Stimulated activated CD4-positive, alpha-beta T cell treated with anti-CD3 and anti-CD28 coated beads, Interleukin-4, amount 100 ng/mL, for 1 hour (primary cell): ENCODE measurements at places on chromosomes 12 and 14.

DNA sequence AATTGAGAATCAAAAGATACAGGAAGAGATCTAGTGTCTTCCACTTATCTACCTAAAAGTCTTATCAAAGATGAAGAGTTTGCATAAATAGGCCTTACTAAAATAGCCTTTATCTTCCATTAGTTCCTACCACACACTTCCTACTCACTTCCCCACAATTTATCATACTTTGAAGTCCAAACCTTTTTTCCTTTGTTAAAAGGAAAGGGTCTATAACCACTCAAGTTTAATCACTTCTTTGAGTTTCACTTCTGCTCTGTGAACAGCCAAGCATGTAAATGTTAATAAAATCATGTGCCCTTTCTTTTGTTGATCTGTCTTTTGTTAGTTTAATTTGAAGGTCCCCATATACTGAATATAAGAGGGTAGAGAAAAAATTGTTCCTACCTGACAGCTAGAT, 114.5 kb downstream of the PHLDA1 start:
- DNase-seq: no peak

GRCh38 chr14:100236881-100237280, 2.1 kb upstream of the YY1 start:
- DNase-seq: no peak

DNA sequence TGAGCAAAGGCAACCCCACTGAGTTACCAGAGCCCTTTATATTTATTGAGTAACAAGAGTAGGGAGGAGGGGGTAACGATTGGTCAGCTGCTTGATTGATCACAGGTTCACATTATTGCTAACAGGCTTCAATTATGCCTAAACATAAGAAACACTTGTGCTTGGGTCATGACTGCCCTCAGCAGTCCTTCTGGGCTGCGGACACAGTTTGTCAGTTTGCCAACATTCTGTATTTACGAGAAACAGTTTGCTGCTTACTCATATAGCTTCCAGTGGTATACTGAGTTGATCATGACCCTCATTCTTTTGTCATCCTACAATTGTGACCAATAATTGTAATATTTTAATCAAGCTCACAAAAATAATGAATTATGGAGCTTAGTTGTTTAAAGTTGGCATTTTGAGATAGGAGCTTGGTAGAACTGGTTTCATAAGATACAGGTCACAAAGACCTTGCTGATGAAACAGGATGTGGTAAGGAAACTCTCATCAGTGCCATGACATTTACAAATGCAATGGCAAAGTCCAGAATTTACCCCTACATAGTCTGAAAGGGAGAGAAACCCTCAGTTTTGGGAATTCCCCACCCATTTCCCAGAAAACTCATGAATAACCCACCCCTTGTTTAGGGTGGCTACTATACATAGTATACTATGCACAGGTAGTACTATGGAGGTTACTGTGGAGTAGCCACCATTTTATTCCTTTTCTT, 1421.0 kb upstream of the FLRT2 start:
- no peak for DNase-seq

DNA sequence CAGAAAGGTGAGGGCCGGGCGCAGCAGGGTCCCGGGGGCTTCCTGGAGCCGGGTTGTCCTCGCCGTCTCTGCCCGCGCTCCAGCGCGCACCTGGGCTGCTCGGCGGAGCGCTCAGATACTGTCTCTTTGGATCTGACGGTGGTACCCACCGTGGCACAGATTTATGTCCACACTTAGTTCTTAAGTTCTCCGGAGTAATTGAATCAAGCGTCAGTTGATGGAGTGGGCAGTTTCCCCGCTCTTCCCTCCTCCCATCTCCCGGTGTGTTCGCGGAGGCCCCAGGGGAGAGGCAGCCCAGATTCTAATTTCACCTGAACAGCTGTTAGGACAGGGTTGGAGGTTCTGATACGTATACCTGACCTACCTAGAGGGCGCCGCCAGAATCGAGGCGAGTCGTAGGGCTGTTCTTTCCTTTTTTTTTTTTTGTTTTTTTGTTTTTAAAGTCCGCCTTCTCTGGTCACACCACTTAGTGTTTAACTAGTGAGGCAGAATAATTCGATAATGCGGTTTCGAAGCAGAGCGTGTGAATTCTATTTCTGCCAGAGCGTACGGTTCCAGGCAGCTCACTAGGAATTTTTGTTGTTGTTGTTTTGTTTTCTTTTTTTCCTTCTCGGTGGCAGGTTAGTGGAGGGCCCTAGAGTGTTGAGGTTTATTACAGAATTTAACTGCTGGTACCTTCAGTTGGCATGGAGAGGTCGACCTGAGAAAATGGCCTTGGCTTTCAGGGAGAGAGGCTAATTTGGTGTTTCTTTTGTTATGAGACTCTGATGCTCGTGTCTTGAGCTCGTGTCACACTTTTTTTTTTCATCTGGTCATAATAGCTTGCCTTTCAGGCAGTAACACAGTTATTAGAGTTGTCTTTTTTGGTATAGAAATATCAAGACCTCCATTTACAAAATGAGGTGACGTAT, 22.3 kb upstream of the GNS start:
- DNase-seq: no peak

DNA sequence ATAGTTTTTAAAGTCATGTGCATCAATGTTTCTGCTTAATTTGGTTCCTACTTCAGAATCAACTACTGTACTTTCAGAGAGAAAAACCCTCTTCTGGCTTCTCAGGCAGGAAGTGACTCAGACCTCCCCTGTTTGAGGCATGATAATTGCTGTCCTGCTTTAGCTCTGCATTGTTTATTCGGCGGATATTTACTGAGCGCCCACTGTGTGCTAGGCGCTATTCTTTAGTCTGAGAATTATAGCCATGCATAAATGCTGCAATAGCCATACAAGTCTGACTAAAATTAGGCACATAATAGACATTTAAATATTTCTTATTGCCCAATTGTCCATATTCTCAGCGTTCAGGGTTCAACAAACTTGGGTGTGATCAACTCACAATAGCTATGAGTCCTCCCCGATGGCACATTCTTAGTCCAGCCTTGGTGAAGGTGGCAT, 6.1 kb upstream of the AMIGO2 start:
- DNase-seq: peak; percentile 10

GRCh38 chr14:50797250-50798047, 33.5 kb downstream of the NIN start:
- DNase-seq: no peak
